Stimulated activated CD4-positive, alpha-beta T cell treated with anti-CD3 and anti-CD28 coated beads, Interleukin-15, amount 100 ng/mL, for 1 hour (primary cell): ENCODE measurements at places on chromosomes 1 and 21.

GRCh38 chr1:55500601-55501000 lies 285.4 kb upstream of the USP24 start:
- DNase-seq, result no peak

DNA sequence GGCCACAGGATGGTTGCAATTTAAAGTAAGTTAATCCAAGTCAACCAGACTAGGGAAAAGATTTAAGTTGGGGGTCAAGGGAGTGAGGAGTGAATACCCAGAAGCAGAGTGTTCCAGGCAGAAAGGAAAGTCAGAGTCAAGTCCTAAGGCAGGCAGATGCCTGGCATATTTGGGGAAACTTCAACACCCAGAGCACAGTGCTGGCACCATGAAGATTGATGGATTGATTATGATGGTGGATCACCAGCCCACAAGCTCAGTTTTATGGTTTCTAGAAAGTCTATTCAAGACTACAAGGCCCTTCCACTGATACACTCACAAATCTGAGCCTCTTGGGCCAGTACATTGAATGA lies 100.1 kb upstream of the DUSP10 start:
- DNase-seq, result no peak

GRCh38 chr1:109864930-109865612 lies 45.6 kb upstream of the CSF1 start:
- DNase-seq, result no peak

DNA sequence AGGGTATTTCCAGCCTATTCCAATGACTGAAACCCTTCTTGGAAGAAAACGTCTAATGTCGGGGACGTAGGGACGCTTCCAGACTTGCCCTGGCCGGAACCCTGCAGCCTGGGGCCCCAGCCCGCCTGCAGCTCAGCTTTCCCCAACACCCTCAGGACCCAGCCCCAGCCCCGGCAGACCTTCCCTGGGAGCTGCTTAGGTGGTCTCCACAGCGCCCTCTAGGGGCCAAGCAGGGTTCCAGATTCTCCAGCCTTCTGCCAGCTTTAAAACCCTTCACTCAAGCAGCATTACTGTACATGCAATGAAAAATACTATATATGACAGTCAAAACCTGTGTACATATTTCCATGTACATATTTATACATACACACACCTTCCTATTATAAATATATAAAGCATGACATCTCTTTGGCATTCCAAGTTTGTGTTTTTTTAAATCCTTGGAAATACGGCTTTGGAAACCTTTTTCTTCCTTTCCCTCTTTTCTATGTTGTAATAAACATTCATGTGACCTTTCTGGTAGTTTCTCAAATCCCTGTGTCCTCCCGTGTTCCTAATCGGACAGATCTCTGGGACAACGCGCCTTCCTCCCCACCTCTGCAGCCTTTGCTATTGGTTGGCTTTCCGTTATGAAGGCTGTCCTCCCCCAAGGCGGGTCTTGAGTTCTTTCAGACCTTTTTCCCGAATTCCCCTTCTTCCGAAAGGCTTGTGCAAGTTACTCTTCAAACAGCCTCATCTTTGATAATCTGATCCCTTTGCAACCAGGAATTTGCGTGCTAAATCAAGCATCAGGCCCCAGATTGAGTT lies 60.3 kb downstream of the STUM start:
- peak; percentile 28 for DNase-seq

GRCh38 chr1:20358761-20359263 lies 68.1 kb downstream of the VWA5B1 start:
- no peak for DNase-seq

- DNase-seq, result no peak
Observed at GRCh38 chr21:36434144-36434543, 45.8 kb downstream of the CLDN14 start.

- DNase-seq, result no peak
Observed at GRCh38 chr1:200629876-200630514, 9.4 kb upstream of the KIF14 start.

- DNase-seq, result no peak
Observed at GRCh38 chr1:198968866-198969265, 330.0 kb downstream of the PTPRC start.

GRCh38 chr21:44803651-44804050 lies 2.0 kb upstream of the UBE2G2 start:
- no peak for DNase-seq

- DNase-seq, result no peak
Observed at GRCh38 chr1:32901823-32902534, 790 bp upstream of the TMEM54 start.

DNA sequence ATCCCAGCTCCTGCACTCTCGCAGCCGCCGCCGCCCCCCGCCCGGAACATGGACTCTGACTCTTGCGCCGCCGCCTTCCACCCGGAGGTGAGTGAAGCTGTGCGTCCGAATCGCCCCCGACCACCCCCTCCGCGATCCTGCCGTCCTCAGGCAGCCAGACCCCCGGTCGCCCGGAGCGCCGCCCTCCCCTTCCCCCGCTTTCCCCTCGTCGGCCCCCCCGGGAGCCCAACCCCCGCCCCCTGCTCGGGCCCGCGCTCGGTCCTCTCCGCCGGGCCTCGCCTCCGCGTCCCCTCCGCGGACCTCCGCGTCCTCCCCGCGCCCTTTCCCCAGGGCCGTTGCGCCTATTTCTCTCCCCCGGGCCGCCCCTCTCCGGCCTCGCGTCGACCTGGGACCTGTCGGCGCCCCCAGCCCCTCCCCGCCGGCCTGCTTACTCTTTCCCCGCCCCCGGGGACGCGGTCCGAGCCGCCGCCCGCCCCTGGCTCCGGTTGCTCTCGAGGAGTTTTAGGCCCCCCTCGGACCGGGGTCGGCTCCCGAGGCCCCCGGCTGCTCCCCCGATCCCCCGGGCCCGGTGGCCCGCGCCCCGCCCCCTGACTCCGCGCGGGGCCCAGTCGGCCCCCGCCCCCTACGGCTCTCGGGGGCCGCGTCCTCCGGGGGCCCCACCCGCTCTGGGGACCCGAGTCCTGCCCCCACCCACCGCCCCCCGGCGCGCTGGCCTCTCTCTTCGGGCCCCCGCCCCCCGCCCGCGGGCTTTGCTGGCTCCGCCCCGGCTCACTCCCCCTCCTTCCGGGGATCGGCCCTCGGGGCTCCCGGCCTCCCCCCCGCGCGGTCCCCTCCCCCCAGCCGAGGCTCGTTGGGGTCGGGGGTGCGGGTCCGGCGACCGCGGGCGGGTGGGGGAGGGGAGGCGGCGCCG lies 743 bp downstream of the PHF13 start:
- peak; percentile 55 for DNase-seq

DNA sequence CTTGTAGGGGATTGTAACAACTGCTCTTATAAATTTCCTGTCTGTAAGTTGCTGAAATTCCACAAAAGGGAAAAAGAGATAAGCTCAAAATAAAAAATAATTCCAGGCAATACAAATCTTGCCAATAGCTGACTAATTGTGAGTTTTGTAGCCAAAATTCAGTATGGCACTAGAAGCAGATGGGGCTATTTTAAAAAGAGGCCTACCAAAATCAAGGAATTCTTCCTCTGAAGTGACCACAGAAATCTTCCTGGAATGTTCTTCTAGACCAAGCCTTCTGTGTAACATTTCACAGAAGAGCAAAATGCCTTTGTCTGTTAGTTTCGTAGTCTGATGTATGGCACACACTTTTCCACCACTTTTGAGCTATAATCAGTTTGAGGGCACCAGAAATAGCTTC lies 127.6 kb downstream of the CYYR1 start:
- no peak for DNase-seq

GRCh38 chr1:22737374-22738068 lies 26.9 kb downstream of the EPHB2 start:
- DNase-seq, result no peak

DNA sequence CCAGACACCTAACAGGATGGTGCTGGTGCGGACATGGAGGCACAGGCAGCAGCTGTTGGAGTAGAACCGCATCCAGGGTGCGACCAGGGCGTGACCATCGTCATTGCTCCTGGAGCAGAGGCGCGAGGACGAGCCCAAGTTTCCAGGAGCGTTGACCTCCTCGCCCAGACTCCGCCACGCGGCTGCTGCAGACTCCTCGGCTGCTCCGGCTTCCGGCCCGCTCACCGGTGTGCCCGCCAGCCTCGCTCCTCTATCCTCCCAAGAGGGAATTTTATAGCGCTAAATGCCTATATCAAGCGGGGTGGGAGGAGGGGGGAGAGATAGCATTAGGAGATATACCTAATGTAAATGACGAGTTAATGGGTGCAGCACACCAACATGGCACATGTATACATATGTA lies 5.3 kb upstream of the S100A12 start:
- DNase-seq, result no peak

GRCh38 chr1:222995620-222996309 lies 147.3 kb downstream of the TLR5 start:
- DNase-seq, result no peak

DNA sequence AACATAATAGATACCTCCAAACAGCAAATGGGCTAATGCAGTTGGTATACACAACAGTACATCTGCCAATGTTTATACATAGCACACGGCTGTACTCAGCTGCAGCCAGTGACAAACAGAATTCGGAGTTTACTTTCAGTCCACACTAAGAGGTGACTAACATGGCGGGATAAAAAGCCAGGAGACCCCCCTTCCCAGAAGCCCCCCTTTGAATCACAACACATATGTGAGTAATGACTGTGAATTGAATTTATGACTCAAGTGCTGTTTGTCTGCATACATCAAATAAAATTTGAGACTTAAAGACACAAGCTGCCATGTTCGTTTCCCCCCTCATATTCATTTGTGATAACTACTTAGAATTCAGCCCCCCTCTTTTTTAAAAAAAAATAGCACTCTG lies 113.2 kb downstream of the RUNX1 start:
- no peak for DNase-seq
